ENCODE measurements at places on chromosomes 13 and 19. TPM values are rescaled to one million over a fixed set of nuclear protein-coding genes. Genes with fewer than 3 reads are reported as not detected.
A peak's percentile ranks its signal among the peaks of the same experiment; 100 is the strongest.

Gene GSX1
- not detected for polyA plus RNA-seq

DNA sequence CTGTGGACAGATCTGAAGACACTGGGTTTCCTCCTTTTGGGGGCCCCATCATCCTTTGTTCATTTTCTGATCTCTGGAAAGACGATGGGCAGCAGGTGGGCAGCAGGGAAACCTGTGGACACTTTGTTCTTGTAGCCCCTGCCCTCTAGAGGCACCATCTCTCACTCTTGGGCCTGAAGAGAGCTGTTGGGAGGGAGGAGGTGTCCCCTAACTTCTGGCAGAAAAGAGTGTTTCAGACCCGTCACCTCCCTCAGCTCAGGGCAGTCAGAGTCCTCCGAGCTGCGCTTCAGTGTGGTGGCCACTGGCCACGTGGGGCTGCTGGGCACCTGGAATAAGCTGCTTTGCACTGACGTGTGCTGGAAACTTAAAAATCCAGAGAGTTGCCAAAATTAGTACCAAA lies 26.9 kb upstream of the RNF17 start:
- no peak for DNase-seq

DNA sequence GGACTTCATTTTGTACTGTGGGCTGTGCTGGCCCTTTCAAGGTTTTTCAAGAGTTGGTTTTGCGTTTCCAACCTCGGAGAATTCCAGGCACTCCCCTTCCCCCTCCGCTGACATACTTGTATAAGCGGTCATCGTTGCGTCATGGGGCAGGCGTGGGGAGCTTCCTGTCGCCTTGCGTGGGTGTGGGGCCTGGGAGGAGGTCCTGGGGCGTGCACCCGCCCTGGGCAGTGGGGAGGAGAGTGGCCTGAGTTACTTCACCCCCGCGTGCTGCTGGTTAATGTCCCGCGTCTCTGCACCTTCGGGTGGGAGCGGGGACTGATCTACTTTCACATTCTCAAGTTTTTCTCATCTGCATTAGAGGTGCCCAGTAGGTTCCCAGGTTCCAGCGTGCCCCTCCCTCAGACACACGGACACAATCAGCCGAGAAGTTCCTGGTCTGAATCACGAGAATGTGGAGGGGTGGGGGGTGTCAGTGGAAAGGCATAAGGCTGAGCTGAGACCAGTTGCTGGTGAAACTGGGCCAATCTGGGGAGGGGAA lies 4.1 kb downstream of the IER2 start:
- peak; percentile 80 for DNase-seq

- no peak for DNase-seq
Observed at GRCh38 chr13:70817576-70817975, 709.3 kb upstream of the KLHL1 start.

- DNase-seq = no peak
Observed at GRCh38 chr19:995051-995827, 5.0 kb upstream of the GRIN3B start.

Gene LRFN3
- 17.9 TPM for polyA plus RNA-seq

DNA sequence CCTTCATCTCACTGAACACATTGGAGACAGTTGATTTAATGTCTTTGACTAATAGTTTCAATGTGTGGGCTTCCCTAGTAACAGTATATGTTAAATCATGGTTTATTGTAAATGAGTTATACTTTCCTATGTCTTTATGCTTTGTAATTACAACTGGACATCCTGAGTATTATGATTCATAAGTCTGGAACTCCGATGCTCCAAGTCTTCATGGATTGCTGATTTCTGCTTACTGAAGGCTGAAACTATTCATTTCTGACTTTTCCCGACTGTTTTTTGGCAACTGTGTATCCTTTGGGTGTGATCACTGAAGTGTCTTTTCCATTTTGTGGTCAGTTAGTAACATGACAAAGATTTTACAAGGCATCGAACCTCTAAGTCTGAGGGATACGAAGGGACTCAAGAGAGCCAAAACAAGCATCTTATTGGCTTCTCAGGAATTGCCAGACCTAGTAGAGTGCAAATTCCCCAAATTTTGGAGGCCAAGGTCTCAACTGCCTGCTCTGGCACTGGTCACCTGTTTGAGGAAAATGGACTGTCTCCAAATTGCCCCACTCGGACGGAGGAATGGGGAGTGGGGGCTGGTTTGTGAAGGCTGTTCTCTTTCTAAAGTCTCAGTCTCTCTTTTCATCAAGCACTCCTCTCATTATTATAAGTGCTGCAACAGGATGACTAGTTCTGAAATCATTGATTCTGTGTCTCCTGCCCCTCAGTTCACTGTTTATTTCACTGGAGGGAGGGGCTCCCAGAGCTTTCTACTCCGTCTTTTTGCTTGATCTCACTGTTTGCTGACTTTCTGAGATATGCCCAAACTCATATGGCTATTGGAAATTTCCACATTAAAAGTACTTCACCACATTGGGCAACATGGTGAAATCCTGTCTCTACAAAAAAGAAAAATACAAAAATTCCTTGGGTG lies 20.2 kb upstream of the CD70 start:
- DNase-seq = no peak

DNA sequence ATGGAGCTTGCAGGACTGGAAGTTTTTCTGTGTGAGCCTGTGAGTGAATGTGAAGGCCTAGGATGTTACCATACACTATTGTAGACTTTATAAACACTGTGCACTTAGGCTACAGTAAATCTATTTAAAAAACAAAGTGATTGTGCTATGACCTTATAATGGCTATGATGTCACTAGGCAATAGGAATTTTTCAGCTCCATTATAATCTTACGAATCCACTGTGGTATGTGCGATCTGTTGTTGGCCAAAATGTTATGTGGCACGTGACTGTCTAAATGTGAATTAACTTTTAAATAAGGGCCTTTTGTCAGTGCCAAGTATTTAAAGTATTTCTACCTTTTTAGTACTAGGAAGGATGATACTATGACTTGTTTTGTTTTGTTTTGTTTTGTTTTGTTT lies 54.9 kb downstream of the DPY19L3 start:
- no peak for DNase-seq

Gene C13orf42
- 0.24 TPM for polyA plus RNA-seq

DNA sequence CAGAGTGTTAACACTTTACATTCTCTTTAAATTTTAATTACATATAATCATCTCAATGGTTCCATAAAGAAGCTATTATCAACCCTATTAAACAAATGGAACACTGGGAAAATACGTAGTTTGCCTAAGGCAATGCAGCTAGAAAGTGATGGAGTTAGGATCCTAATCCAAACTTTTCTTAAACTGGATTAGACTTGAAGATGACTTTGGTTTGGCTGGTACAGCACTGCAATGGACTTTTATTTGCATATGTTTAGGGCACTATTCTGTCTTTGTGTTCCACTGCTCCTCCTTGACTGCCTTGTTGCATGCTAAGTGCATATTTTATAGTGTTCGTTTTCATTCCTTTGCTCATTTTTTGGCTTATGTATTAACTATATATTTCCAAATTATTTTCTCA lies 133.5 kb upstream of the UFM1 start:
- no peak for DNase-seq

Gene OLFM2
- 17.8 TPM for polyA plus RNA-seq

DNA sequence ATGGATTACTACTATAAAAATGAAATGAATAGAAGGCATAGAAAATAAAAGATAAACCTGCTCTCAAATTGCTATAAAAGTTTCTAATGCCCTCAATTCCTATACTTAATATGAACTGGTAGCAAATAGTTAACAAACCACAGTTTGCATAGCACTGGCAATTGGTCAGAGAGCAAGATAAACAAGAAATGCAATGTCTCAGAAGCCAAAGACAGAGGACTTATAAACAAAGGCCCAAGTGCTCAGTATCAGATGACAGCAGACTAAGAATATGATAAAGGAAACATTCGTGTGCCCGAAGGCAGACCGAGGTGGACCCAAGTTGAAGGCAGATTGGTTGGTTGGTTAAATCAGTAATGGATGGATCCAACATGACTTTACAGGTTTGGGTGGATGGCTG lies 50.6 kb downstream of the IPO5 start:
- no peak for DNase-seq

DNA sequence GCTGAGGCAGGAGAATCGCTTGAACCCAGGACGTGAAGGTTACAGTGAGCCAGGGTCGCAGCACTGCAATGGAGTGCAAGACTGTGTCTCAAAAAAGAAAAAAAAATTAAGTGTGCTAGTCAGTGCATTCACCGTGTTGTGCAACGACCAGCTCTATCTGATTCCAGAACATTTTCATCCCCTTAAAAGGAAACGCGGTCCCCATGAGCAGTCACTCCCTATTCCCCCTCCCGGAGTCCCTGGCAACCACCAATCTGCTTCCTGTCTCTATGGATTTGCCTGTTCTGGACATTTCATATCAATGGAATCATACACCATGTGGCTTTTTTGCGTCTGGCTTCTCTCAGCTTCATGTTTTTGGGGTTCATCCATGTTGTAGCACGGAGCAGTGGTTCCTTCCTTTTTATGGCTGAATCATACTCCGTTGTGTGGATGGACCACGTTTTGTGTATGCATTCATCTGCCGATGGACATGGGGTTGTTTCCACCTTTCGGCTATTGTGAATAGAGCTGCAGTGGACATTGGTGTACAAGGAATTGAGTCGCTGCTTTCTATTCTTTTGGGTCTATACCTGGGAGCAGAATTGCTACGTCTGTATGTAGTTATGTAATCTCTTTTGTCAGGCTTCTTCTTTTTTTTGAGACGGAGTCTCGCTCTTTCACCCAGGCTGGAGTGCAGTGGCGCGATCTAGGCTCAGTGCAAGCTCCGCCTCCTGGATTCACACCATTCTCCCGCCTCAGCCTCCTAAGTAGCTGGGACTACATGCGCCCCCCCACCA lies 19.8 kb downstream of the MYO9B start:
- DNase-seq = no peak

- DNase-seq = no peak
Observed at GRCh38 chr19:11594084-11594483, 3.2 kb upstream of the ZNF627 start.

DNA sequence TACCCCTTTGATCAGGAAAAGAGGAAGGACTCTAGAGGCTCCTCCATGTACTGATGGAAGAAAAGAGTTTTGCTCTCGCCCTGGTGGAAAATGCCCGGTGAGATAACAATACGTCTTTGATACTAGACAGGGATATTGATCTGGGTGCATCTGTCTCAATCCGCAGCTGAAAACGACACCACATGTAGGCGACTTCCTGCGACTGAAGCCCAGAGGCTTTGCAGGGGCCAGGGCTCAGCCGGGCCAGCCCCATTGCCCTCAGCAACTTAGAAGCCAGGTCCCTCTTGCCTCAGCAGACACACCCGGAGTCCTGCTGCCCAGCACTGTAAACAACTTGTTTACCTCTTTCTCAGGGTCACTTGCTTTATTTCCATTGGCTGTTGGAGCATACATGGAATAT lies 409.4 kb downstream of the IRS2 start:
- DNase-seq = no peak

- no peak for DNase-seq
Observed at GRCh38 chr13:82569581-82569980, 1312.7 kb downstream of the SLITRK1 start.

DNA sequence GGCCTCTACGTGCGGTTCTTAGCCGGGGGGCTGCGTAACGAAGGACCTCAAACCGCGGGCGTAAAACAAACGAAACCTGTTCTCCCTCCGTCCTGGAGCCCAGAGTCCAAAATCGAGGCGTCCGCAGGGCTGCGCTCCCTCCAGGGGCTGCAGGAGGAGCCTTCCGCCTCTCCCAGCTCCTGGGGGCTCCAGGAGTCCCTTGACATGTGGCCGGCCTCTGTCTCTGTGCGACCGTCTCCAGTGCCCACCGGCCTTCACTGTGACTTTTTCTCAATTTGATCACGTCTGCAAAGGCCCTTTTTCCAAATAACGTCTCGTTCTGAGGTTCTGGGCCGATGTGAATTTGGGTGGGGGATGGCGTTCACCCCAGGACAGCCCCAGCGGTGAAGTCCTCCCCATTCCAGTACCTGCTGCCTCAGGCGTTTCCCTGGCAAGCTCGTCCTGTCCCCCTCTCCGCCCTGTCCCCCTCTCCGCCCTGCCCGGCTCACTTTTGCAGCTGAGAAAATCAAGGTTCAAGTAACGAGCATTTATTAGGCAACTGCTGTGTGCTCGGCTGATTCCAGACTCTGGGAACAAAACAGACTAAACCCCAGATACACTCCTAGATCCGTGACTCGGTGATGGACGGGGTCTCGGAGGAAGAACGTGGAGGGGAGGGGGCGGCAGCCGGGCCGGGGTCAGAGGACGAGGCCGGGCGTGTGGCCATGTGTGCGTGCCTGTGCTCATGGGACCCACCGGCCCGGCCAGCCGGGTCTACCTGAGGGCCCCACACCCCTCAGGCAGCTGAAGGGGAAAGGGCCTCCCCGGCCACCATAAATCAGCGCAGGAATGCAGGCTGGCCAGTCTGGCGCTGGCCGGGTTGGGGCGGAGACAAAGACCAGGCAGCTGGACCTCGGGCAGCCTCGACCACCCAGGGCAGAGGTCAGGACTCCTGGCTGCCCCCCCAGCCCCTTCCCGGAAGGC lies 28.1 kb upstream of the WDR18 start:
- no peak for DNase-seq

- DNase-seq = no peak
Observed at GRCh38 chr13:30585748-30586262, 31.9 kb upstream of the USPL1 start.

GRCh38 chr13:110392510-110393240 lies 85.6 kb downstream of the COL4A2 start:
- no peak for DNase-seq

Gene MEX3D
- polyA plus RNA-seq = 32.3 TPM

DNA sequence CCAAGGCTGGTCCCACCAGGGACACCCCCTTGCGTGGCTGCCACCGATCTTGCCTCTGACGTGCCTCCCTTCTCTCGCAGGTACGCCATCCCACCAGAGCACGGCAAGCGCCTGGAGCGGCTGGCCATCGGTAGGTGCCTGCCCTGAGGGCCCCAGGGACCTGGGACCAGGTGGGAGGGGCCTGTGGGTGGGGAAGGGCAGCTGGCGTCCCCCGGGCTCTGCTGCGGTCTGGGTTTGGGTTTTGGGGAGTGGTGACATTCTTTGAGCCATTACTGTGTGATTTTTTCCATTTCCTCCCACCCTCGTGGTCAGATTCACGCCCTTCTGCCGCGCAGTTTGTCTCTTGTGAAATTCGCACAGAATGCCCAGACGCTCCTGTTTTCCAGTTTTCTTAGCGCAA lies 102.0 kb downstream of the KDM4B start:
- no peak for DNase-seq

Gene KLK7
- 5.1 TPM for polyA plus RNA-seq

DNA sequence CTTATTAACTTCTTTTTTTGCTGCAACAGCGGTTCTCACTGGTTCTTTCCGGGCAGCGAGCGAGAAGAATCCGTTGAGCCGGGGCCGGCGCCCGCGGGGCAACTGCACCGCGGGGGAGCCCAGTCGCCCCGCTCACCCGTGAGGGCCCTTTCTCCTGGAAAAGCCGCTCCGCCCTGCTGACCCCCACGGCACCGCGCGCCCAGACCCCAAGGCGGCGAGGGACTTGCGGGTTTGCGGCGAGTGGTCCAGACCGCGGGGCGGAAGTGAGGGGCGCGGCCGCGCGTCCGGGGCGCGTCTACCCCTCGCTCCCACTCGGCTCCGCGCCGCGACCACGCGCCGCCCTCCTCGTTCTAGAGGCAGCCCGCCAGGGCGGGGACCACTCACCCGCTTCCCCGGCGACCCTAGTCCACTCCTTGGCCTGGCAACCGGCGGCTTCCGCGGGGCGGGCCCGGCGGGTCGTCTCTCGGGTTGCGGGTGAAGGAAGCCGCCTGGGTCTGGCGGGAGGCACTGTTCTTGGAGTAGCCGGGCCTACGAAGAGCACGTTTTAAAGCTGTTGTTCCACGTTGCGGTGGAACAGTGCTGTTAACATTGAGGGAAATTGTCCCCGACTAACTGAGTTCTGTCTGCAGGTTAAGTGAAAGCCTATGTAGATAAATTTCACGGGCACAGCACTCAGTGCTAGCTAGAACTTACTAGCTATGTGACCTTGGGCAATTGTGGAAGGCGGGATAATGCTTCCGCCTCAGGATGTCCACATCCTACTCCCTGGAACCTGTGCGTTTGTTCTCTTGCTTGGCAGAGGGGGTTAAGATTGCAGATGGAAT lies at the start of gene NEK3:
Gene NEK3, minus strand, starts transcription at position 439 of the 824 bp plus-strand sequence. CDS start 3,406 bp downstream, outside the sequence.
- DNase-seq = peak; percentile 48
